ENCODE measurements at places on chromosomes 12 and 14. TPM values are rescaled to one million over a fixed set of nuclear protein-coding genes. Genes with fewer than 3 reads are reported as not detected.

TRIM9 gene
- 0.59 TPM for total RNA-seq

WSCD2 gene
- total RNA-seq, result not detected

TPPP2 gene
- total RNA-seq, result not detected

TMEM19 gene
- 25.2 TPM for total RNA-seq

CACNA2D4 gene
- total RNA-seq, result not detected

POC1B gene
- 5.0 TPM for total RNA-seq

BCL7A gene
- total RNA-seq, result 5.0 TPM

LGALS3 gene
- 210 TPM for total RNA-seq

GNB3 gene
- 1.7 TPM for total RNA-seq

RBP5 gene
- 0.08 TPM for total RNA-seq

LRP1-AS gene
- not detected for total RNA-seq

GPD1 gene
- total RNA-seq, result 0.47 TPM

C14orf180 gene
- total RNA-seq, result not detected

TMEM233 gene
- total RNA-seq, result not detected

TBX5 gene
- total RNA-seq, result 1.1 TPM

KCTD10 gene
- total RNA-seq, result 87.8 TPM

BEGAIN gene
- not detected for total RNA-seq

CCDC77 gene
- total RNA-seq, result 4.2 TPM

LMNTD1 gene
- not detected for total RNA-seq

FSCB gene
- not detected for total RNA-seq

DPPA3 gene
- not detected for total RNA-seq

SPIC gene
- not detected for total RNA-seq

CLEC2B gene
- 2.3 TPM for total RNA-seq

CCDC175 gene
- not detected for total RNA-seq

FGD4 gene
- 6.4 TPM for total RNA-seq

TMPRSS12 gene
- not detected for total RNA-seq

ZNF268 gene
- total RNA-seq, result 26.2 TPM

PROX2 gene
- total RNA-seq, result not detected

RILPL1 gene
- 16.0 TPM for total RNA-seq

ZDHHC22 gene
- not detected for total RNA-seq

FMNL3 gene
- 46.4 TPM for total RNA-seq

ATG14 gene
- 8.9 TPM for total RNA-seq

TAS2R8 gene
- total RNA-seq, result not detected

MIP gene
- not detected for total RNA-seq

C3AR1 gene
- 0.30 TPM for total RNA-seq

CLECL1 gene
- total RNA-seq, result not detected

FOS gene
- 52.9 TPM for total RNA-seq

FIGNL2 gene
- total RNA-seq, result 0.12 TPM

KIF26A gene
- 0.23 TPM for total RNA-seq

RNASE7 gene
- not detected for total RNA-seq

WNT1 gene
- not detected for total RNA-seq

ANKS1B gene
- 0.94 TPM for total RNA-seq

GYS2 gene
- total RNA-seq, result not detected

OTX2 gene
- not detected for total RNA-seq
